Activated T-cell treated with anti-CD3 and anti-CD28 coated beads, Interleukin-2, amount 50 U/mL, for 1 hour (primary cell): ENCODE measurements at places on chromosomes 3 and 15.

DNA sequence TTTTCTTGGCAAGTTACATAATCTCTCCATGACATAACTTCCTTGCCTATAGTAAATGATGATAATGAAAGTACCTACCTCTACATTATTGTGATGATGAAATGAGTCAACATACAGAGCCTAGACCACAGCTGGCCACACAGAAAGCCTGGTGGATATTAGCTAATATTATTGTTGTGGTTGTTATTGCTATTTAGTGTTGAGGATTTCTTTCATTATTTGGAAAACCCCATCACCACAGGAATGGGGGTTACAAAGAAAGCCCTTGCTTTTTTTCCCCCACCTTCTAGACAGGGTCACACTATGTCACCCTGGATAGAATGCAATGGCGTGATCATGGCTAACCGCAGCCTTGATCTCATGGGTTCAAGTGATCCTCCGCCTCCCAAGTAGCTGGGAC, 125.0 kb downstream of the PDZRN3 start:
- no peak for DNase-seq

GRCh38 chr3:113897373-113897777, 50.4 kb upstream of the ZDHHC23 start:
- no peak for DNase-seq

- no peak for DNase-seq
Measured at GRCh38 chr3:70729845-70730244, 417.4 kb upstream of the MDFIC2 start.

DNA sequence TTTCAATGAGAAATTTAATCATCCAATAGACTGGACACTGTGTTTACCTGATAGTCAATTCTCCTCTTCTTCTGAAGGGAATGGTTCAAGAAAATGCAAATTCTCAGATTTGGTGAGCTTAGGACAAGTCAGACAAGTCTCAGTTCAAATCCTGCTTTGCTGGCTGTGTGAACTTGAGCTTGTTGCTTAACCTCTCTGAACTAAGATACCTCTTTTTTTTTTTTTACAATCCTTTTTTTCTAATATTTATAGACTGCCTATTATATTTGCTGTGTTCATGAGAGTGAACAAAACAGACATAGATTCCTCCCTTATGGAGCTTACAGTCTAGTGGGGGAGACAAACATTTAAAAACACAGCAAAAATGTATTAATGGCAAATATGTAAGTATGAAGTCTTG, 8.2 kb upstream of the SLC28A1 start:
- no peak for DNase-seq

GRCh38 chr15:70362886-70363285, 265.2 kb upstream of the TLE3 start:
- DNase-seq, result no peak

GRCh38 chr3:119751423-119751822, 30.5 kb upstream of the NR1I2 start:
- no peak for DNase-seq
